ENCODE measurements at places on chromosomes 4 and X.

- DNase-seq, result no peak
Measured at GRCh38 chrX:155874571-155875244, 6.4 kb upstream of the VAMP7 start.

DNA sequence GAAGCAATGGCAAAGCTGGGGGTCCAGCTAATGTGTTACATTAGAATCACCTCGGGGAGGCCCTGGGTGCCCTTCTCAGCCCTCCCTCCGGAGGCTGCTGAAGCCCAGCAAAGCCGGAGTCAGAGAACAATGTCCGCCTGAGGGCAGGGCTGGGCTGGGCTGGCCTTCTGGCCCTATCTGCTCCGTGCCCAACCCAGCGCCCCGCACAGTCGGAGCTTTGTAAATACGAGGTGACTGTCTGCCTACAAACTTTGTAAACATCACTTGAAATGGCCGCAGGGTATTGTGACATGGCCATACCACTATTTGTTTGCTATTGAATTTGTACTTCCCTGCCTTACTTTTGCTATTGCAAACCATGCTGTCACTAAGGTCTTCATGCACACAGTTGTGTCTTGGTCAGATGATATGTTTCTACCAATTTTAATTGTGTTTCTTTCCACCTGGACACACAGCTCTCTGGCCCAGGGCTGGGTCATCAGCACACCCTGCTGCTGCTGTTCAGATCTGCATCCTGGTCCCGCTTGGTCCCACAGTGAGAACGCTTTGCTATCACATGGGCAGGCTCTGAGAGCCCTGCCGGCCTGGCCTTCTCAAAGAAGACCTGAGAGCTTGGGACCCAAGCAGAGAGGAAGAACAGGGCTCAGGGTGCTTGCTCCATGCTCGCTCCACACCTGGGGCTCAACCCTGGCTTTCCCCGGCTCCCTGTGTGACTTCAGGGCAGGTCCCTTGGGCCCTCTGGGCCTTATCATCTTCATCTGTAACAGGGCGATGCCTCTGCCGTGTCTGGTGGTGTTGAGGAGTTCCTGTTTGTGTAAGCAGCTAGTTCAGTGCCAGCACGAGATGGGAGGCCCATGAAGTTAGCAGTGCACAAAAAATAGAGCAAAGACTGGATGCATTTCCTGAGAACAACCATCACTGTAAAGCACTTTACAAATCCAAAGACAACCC, 2.3 kb downstream of the S100P start:
- no peak for DNase-seq

- no peak for DNase-seq
Measured at GRCh38 chrX:39952989-39953388, 144.8 kb downstream of the BCOR start.

DNA sequence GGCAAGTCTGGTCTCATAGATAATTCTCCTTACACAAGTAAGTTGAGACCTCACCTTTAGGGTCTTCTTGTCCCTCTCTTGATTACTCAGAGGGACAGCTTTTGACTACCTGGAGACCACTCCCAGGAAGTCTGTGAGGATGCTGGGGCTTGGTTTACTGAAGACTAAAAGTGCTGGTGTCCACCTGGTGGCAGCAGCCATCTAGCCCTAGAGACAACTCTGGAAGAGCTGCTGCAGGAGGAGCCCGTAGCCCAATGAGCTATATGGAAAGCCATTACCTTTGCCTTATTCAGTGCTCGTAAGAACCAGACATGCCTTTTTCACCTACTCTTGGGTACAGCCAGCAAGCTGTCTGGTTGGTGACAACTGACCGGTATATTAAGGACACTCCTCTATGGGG, 7.3 kb downstream of the FGFBP2 start:
- no peak for DNase-seq

GRCh38 chr4:89661173-89661899, 175.6 kb downstream of the SNCA start:
- no peak for DNase-seq

- DNase-seq, result no peak
Measured at GRCh38 chr4:163180090-163180489, 13.4 kb upstream of the NAF1 start.

DNA sequence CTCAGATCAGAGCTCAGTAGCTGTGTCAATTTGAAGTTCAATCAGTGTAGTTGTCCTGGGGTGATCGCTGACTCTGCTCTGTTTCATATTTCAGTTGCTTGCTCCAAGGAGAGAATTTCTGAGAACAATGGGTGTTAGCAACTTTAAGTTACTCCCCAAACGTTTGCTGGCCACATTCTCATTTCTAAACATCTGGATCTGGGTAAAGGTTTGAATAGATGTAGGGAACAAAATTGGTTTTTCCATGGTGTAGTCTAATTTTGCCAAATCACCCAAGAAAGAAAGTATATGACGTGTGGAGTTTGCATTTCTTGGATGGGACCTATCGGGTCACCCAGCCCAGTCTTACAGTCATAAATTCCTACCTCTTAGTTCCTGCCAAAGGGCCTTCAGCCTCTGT, 103.7 kb downstream of the AKAP4 start:
- no peak for DNase-seq

- DNase-seq, result no peak
Measured at GRCh38 chr4:125244848-125245450, 69.8 kb upstream of the FAT4 start.

DNA sequence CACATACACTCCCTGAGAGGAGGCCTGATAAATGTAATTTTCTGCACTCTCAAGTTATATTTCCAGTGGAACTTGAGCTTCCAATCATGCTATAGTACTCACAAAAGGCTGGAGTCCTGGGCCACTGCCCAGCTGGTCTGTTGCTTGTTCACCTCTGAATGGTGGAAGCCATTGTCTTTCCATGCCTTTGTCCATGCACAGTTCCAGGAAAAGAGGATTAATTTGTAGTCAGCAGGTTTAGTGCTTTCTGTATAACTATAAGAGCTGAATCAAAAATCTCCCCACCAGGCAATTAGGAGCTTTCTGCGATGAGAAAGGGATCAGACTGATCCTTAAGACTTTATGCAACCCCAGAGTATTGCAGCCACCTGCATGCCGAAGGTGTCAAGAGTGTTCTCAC, 195.4 kb upstream of the PGRMC2 start:
- no peak for DNase-seq

DNA sequence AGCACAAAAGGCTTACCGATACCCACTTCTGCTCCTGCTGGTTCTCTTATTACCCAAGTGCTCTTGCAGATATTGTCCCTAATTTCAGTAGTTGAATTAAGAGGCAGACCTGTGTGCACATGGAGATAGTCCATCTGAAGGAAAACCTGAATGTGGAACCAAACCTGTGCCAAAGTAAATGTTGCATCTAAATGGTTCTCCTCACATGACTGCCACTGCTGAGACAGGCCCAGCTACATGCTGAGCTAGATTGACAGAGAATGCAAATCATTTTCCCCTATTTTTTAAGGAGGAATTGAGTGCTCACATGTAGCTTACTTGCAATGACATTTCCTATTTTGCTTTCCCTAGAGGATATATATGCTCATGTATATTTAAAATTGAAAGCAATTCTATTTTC, 609.1 kb upstream of the TECRL start:
- no peak for DNase-seq

DNA sequence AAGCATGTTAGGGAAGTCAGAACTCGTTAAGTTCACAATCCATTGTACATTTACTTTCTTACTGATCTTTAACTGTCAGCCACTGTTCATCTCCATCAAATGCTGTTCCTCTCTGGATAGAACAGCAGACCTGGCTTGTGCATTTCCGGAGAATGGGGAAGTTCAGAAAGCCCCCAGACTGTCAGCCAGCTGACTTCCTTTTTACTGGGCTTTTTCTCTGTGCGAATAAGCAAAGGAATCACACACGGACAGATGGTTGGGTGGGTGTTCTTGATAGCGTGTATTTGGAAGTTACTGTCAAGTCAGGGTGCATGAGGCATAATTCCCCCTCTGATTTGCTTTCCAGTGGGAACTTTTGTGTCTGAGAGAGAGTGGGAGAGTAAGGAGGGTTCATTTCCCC, 56.8 kb downstream of the TSPAN7 start:
- DNase-seq, result no peak

DNA sequence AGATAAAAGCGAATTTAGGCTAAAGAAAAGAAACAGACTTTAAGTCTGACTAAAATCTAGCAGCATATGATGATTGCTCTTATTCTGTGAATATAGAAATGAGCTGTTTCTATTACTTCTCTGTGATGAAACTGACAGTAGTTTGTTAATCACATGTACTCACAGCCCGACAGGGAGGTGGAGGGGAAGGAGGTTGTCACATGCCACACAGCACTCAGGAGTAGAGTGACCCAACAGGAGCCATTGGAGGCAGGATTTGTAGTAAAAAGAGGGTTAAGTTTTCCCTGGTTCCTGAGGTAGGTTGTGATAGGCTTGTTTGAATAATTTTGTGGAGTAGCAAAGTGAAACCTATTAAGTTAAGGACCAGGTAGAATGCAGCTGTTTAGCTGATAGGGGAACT, 495.9 kb downstream of the CENPC start:
- no peak for DNase-seq

- DNase-seq, result no peak
Measured at GRCh38 chr4:111187108-111187507, 564.2 kb upstream of the PITX2 start.

DNA sequence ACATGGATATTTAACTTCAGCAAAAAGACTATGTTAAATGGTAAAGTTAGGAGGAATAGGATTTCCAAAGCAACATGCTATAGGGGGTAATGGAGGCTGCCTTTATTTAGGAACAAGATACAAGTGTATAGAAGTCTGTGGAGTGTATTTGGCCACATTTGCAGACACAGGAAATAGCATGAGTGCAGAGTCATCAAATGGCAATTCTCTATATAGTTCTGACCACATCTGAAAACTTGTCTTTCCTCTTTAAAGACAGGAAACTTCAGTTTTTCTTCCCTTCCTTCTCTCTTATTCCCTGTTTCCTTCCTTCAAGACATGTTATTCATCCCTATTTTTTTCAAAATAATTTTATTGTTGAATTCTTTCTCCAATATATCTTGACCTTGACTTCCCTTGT, 119.3 kb upstream of the PITX2 start:
- DNase-seq, result no peak

DNA sequence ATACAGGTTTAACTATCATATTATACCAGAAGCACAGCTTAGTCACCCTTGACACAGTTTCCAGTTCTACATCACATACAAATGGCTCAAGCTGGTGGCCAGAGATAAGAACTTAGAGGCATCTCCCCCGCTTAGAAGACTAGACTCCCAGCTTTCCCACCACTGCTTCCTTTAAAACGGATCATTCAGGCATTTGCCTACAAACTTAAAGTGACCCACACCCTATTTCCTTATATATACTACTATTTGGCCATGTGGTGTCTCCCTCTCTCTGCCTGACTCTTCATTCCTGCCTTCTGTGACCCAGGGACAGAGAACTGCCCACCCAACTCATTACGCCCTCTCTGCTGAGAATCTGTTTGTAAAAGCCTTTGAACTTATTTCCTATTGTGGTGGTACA, 781.2 kb upstream of the DIAPH2 start:
- DNase-seq, result no peak

- DNase-seq, result no peak
Measured at GRCh38 chrX:16786791-16787735, 797 bp downstream of the TXLNG start.

- DNase-seq, result no peak
Measured at GRCh38 chr4:79083406-79084010, 144.3 kb upstream of the PAQR3 start.

- no peak for DNase-seq
Measured at GRCh38 chr4:22237846-22238494, 277.9 kb downstream of the ADGRA3 start.

- no peak for DNase-seq
Measured at GRCh38 chr4:100938698-100939097, 408.6 kb downstream of the PPP3CA start.

DNA sequence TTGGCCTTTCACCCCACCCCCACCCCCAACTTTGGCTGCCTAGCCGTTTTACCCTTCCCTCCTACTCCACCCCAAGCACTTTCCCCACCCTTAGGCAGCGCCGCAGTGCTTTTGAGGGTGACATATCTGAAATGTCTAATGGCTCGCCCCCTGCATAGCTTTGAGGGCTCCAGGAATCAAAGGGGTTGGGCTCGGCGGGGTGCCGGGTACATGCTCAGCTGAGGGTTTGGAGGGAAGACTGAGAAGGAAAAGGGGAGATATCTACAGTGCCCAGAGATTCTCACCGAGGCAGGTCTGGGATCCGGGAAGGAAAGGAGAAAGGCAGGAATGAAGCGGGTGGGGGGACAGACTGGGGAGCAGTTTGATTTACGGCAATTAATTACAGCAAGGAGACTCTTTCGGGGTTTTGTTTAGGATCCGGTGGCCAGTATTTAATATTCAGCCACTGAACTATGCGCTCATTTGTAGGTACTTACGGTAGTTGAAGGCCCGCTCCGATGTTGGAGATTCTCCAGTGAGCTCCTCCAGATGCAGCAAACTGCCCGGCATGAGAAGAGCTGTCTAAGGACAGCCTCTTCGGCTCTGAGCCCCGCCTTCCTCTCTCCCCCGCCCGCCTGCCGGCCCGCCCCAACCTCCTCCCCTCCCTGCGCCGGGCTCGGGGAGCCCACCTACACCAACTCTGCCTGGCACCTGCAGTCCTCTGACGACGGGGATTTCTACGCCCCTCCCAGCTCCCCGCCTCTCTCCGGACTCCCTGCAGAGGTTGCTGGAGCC, at the start of gene IGSF1:
TSS of gene IGSF1 (minus strand) at position 569 of the 774 bp plus-strand sequence. CDS start 2,632 bp downstream, outside the sequence.
- no peak for DNase-seq

GRCh38 chrX:132353430-132353829, 134.2 kb upstream of the RAP2C start:
- DNase-seq, result no peak

DNA sequence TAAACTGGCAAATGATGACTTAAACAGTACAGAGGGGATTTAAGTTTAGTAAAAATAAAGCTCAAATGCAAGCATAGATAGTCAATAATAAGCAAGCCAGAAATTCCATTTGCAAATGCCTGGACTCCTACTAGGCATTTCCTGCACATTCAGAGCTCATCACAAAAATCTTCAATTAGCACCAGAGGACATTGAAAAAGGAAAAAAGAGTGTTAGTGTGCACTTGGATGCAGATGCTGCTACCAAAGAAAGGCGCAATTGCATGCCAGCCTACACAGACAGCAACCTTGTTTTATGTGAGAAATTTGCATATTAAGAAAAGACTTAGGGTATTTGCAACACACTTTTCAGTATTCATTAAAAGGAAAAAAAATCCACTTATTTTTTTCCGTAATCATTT, 282.1 kb downstream of the GRIA2 start:
- DNase-seq, result no peak

DNA sequence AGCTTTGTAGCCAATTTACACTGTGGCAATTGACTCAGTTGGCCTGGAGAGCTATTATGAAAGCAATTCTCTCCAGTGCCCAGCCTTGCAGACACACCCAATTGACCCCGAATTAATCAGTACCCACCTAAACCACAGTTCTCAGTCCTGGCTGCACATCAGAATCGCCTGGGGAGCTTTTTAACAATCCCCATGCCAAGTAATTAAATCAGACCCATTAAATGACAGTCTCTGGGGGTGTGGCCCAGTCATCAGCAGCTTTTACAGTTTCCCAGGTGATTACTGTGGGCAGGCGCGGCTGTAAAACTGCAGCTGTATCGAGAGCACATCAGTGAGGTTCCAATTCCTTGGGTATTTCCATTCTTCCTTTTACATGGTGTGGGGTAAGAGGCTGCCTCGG, 460.9 kb upstream of the FAT1 start:
- DNase-seq, result no peak

GRCh38 chr4:137998666-137999429, 243.3 kb downstream of the SLC7A11 start:
- DNase-seq, result no peak

- DNase-seq, result no peak
Measured at GRCh38 chr4:8838961-8839431, 32.6 kb downstream of the HMX1 start.

GRCh38 chrX:30982467-30982866, 89.4 kb downstream of the FTHL17 start:
- DNase-seq, result no peak
